ENCODE measurements at places on chromosomes 3 and 15. TPM values are rescaled to one million over a fixed set of nuclear protein-coding genes. Genes with fewer than 3 reads are reported as not detected.

Gene GXYLT2
- total RNA-seq = not detected

Gene P2RY14
- total RNA-seq = 1.3 TPM

Gene ATP2B2
- total RNA-seq = not detected

Gene GRK7
- total RNA-seq = not detected

Gene MAP6D1
- total RNA-seq = 2.0 TPM

Gene UTS2B
- not detected for total RNA-seq

Gene IQCF5
- total RNA-seq = not detected

Gene CNTN4
- not detected for total RNA-seq

All from activated T-helper 17 cell treated with anti-CD3 and anti-CD28 coated beads, Interleukin-2, amount 50 U/mL, for 72 hours (primary cell).